ENCODE measurements at places on chromosomes 3 and 15.

- DNase-seq, result no peak
Measured at GRCh38 chr3:47581422-47581821, 2.8 kb upstream of the CSPG5 start.

- no peak for DNase-seq
Measured at GRCh38 chr3:32438596-32439344, 47.1 kb downstream of the CMTM7 start.

- DNase-seq, result no peak
Measured at GRCh38 chr3:72176537-72177041, 391.6 kb upstream of the PROK2 start.

DNA sequence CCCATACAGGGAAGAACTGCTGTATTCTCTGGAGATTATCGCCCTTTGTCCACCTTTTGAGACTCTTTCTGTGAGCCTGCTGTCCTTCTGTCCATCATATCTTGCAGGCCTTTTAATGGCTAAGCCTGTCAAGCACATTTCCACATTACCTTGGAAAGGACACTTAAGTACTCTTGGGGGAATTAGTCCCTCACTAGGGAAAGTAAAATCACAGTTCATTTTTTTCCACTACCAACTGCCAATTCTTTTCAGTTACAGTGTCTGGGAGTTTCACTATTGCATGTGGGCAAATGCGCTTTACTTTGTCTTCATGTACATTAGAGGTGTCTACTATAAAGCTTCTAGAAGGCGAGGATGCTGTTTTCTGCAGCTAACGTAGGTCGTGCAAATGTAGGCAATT lies 242.1 kb downstream of the NSUN3 start:
- no peak for DNase-seq

GRCh38 chr15:100016632-100017031 lies 283.4 kb upstream of the LYSMD4 start:
- DNase-seq, result no peak

DNA sequence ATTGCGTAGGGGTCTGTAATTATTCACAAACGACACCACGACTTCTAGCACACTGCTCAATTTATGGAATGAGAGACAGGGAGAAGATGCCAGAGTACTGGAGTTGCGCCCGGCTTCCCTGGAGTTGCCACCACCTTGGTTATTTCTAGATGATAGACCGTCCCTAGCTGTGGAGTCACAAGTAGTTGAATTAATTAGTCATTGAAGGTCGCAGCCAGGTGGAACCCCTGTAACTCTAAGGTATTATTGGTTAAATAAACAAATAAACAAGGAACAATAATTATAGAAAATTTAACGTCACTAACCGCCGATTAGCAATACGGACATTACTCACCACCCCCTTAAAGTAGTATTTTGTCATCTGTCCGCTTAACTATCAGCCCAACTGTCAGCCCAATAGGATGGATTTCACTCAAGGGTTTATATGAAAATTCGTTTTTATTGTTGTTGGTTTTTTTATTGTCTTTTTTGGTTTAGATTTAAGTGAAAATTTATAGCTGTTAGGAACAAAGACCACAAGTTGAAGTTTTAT lies 911 bp upstream of the AZI2 start:
- no peak for DNase-seq

DNA sequence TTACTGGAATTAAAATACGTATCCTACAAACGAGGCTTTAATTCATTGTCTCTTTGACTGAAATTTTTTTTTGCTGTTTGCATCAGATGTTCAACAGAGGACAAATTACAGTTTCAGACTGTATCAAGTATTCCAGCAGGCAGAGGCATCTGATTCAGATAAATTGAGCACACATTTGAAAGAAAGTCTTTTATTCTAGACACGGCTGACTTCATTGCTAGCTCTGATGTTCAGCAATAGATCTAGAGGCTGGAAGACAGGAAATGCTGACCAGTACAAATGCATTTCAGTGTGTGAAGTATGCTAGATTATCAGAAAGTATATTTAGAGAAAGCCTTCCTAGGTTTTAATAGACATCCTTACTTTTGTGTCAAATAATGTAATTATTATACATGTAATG lies 472.2 kb downstream of the NLGN1 start:
- DNase-seq, result no peak

DNA sequence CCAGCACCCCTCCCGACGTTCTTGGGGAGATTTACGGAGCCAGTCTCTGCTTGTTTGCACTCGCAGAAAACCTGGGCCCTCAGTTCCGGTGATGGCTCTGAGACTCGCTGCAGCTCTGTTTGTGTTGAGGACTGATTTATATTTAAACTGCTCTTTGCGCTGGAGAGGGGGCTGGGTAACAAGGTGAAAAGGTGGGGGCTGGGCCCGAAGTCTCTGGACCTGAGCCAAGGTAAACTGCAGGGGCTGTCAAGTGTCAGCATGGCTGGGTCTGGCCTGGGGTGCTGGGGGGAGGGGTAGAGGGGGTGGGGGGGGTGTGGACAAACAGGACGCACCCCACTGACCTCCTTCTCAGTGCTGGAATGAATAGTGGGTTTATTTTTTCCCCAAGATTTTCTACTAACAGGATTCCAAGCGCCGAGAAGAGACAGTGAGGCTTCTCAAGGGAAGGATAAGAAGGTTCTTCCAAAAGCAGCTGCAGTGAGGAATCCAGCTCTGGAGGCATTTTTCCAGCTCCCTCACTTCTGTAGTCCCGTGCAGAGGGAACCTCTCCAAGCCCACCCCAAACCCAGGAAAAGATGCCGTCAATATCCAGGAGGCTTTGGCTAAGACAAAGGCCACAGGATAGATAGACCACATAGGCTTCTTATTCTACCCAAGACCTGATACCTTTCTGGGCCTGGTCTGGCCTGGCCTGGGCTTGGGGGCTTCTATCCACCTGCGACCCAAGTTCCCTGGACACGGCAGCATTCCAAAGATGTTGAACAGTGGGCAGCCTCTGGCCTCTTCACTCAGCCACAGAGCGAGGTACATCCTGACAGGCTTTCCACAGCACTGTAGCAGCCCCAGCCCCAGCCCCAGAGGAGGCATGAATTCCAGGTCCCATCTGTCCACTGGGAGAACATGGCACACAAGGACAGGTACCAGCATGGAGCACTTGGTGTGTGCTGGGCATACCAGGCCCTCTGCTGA lies 938 bp upstream of the SLCO2A1 start:
- DNase-seq, result no peak

GRCh38 chr3:61890167-61890566 lies 328.8 kb downstream of the PTPRG start:
- DNase-seq, result no peak
